Activated CD4-positive, alpha-beta T cell treated with anti-CD3 and anti-CD28 coated beads, Interleukin-10, Interleukin-2, amounts not matched to agents 100 ng/mL and 50 ng/mL, durations not matched to agents 16 hours and 8 hours (primary cell): ENCODE measurements at places on chromosomes 3 and 15.

- no peak for DNase-seq
Observed at GRCh38 chr3:147807776-147808175, 398.6 kb downstream of the ZIC1 start.

DNA sequence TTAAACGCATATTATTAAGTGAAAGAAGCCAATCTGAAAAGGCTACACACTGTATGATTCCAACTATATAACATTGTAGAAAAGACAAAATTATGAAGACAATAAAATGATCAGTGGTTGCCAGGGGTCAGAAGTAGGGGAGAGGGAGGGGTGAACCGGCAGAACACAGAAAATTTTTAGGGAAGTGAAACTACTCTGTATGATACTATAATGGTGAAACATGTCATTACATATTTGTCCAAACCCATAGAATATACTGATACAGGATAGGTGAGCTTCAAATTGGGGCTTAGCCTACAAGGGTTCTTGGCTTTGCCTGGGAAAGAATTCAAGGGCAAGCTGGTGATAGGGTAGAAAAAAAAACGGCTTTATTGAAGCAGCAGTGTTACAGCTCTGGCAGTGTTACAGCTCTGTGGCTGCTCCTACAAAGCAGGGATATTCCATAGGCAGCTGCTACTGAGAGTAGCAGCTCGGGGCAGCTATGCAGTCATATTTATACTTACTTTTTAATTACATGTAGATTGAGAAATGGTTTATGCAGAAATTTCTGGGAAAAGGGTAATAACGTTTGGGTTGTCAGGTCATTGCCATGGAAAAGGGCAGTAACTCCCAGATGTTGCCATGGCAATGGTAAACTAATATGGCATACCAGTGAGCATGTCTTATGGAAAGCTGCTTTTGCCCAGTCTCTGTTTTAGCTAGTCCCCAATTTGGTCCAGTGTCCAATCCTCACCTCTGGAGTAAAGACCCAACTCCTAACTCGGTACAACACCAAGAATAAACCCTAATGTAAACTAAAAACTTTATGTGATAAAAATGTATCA is 125.1 kb upstream of the SLC25A36 start:
- no peak for DNase-seq

- DNase-seq: no peak
Observed at GRCh38 chr3:110343945-110344344, 727.7 kb upstream of the NECTIN3 start.

DNA sequence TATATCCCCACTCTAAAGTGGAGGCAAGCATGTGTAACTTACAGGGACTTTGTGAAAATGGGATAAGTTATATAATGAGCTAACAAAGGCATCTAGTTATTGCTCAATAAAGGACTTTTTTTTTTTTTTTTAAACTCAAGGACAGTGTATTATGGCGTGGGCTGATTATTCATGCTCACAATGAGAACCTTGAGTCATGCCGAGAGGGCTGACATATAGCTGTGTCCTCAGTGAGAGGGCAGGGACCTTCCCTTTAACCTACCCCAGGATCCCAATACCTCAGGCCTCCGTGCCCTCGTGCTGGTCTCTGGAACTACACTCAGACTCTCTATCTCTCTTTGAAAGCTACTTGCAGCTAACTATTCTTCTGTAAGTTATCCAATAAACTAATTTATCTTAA is 319.9 kb upstream of the ICE2 start:
- DNase-seq: peak; percentile 79

GRCh38 chr3:184289426-184289938 is 9.6 kb upstream of the PSMD2 start:
- DNase-seq: peak; percentile 73

DNA sequence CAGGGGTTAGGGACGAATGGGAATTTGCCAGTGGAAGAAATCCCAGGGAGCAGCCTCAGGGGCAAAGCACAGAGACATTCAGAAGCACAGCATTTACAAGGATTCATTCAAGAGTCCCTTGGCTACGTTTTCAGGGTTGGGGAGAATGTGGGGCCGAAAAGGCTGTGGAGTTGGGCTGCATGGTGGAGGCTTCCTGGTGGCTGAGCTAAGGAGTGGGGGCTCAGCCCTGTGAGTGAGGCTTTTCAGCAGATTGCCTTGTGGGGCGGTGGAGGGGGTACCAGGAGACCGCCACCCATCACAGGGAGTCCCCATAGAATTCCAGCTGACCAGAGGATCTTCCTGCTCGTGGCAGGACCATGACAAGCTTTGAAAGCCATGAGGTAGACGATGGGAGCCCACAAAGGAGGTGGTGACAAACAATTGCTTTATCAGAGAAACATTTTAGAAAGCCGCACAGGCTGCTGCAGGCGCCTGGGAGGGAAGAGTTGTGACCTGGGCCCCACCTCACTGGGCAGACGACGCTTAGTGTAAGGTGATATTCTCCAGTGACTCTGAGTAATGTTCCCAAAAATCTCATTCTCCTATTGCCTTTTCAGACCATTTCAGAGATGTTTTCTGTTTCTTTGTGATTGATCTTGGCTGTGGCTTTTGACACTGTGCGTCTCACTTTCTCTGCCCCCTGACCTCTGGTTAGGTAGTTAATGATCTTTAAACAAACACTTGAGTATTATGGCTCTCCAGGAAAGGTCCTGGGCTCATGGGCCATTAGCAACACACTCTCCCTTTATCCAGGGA is 128.0 kb downstream of the DNAJB8 start:
- no peak for DNase-seq

DNA sequence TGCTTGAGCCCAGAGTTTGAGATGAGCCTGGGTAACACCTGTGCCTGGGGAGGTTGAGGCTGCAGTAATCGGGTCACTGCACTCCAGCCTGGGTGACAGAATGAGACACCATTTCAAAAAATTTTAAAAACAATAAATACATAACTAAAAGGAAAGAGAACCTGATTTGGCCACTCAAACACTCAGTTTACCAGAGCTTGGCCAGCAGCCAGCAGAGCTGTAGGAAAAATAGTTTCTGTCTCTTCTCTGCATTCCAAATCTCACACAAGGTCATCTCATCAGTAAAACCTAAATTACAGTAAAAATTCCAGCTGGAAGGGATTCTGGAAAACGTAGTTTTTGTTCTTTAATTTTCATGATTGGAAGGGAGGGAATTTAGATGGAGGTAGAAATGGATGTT is 7.8 kb upstream of the PPM1L start:
- DNase-seq: no peak

DNA sequence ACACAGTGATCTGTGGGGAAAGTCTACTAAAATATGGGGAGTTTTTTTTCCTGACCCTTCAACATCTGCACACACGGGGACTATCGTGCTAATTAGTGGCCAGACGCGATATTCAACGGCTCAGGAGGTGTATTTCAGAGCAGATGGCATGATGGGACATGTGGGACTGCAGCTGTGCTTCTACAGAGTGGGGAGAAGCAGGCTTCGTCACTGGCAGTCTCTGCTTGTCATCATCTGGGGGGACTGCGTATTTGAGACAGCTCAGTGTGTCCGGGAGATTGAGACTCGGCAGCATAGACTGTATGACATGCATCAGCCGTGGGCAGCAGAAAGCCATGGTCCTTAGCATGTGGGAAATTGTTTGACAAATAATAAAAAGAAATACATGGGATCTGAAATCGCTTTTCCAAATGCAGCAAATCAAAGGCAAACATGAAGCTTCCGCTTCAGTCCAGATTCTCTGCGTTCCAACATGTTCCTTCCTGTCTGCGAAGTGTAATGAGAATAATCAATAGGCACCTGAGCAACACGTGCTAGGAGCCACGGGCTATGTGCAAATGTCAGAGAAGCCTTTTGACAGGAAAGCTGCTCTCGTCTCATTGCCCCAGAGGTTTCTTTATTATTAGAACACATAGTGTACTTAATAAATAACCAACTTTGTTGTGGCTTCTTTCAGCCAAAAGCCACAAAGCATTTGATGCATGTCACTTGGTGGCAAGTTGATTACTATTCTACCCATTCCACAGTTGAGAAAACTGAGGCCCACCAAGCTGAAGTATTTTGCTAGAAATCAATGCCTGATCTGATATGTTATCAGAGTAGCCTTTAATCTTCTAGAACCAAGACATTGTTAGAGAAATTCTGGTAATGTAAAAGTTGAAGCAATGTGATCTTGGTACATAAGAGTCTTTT is 276.3 kb downstream of the RYR3 start:
- no peak for DNase-seq

- no peak for DNase-seq
Observed at GRCh38 chr3:143600756-143601718, 247.2 kb downstream of the SLC9A9 start.

DNA sequence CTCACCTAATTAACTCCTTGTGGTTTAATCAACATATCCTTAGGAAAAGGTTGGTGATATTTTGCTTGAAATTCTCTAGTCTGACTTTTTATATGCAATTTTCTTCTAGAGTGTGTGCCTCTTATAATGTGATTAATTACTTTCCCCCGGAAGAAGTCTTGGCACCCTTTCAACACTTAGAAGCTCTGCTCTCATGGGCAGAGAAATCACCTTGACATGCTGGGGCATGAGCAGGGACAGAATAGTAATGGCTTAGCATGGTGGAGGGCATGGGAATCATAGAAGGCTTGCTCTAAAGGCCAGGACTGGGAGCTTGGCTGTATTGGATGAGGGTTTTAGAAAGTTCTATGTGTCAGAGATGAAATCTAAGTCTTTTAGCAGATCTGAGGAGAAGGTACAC is 293.5 kb downstream of the AGBL1 start:
- DNase-seq: no peak

DNA sequence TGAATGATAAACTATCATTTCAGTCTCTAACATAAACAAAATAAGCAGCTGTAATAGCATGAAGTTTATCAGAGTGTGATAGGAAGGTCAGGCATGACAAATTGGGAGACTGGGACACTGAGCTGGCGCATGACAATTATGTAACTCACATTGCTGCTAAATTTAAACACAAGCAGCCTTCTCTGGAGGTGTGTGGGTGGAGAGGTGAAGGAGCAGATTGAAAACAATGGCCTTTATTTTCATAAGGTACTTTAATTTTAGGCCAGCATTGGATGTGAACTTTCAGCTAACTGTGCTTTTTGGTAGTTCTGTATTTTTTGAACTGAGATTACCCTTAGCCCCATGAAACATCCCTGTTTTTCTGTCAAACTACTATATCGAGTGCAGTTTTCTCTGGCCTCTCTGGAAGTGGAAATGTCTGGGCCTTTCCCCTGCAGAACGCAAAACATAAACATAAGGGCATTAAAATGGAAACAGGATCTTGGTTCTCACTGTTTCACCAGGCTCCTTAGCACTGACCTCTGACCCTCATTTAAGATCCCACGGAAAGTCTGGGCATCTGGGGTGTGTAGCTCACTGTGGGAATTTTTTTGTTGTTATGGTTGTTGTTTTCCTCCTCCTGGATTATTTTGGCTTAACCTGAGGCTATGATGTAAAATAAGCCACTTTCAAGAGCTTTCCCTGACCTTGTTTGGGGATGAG is 160.1 kb upstream of the DPH6 start:
- DNase-seq: no peak

DNA sequence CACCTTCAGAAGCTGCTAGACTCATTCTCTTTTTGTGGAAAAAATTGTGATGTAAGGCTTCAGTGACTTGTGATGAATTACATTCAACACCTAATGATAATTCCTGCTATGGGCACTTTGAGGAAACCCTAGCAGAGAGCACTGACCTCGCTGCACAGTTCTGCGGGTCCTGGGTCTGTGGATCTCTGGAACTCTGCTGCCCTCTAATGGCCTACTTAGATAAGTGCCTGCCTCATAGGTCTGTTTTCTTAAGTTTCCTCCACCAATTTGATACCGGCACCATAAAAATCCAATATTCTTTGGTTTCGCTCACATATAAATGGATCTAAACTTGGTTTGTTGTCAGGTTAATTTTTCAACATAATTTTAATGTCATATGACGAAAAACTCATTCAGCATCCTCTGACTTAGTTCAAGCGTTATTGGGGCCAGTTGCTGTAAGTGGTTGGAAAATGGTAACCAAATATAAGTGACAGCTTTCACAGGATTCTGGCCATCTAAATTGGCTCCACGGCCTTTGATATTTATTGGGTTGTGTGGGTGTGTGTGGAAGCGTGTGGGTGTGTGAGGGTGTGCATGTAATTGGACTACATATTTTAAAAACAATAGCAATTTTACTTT is 10.4 kb downstream of the SLITRK3 start:
- DNase-seq: peak; percentile 63

DNA sequence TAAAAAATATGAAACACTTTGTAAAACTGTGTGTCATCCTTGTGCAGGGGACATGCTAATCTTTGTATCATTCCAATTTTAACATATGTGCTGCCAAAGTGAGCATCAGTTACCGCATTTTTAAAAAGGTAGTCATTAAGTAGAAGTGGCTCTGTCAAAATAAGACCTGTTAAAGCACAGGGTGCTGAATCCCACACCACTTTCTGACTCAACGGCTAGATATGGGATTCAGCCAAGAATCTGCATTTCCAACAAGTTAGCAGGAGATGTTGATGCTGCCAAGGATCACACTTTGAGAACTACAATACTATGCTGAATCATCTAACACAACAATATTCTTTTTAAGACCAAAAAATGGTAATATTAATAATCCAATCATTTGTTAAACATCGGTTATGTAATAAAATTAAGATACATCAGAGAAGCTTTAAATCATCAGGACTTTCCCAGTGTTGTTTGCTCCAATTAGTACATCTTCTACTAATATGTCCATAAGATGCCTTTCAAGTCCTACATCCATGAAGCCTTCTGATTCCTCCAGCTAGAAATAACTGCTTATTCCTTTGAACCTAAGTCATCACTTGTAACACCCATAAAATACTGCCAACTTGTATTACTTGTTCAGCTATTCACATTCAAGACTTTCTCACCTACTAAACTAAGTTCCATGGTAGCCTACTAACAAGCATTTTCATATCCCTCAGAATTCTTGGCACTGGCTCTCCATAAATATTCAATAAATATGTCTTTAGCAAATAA is 71.1 kb downstream of the TBL1XR1 start:
- DNase-seq: no peak
